ENCODE measurements at places on chromosomes 16 and 17.

DNA sequence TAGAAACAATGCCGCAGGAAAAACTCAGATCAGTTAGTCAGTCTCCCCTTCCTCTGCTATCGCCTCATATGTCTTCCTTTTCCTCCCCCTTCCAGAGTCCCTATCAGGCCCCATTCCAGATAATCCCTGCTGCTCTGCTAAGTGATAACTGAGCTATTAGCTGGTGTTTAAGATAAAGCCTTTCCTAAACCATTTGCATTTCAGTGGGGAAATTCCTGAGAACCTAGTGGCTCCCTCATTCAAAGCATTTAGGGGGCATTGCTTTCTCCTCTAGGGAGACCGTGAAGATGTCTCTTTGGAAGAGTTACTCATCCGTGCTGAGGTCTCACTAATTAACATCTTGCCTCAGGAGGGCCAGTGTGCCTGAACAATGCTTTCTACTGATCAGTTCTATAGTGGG, 401.6 kb downstream of the NPIPA7 start:
- DNase-seq: no peak

DNA sequence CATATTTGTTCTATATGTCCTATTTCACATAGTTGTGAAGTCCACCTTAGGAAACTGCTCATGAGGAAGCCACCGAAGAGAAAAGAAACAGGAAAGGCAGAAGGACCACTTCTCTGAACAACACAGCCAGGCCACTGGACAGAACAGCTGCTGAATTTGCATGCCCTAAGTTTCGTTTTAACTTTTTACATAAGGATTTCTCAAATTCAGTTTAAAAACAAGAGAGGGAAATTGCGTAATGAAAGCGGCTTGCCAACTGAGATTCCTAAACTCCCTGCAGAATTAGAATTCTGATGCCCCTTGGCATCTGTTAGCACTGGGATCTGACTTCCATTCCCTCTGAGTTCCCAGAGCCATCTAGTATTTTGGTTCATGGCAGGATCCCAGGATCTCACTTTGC, 5.0 kb upstream of the CCL8 start:
- no peak for DNase-seq

DNA sequence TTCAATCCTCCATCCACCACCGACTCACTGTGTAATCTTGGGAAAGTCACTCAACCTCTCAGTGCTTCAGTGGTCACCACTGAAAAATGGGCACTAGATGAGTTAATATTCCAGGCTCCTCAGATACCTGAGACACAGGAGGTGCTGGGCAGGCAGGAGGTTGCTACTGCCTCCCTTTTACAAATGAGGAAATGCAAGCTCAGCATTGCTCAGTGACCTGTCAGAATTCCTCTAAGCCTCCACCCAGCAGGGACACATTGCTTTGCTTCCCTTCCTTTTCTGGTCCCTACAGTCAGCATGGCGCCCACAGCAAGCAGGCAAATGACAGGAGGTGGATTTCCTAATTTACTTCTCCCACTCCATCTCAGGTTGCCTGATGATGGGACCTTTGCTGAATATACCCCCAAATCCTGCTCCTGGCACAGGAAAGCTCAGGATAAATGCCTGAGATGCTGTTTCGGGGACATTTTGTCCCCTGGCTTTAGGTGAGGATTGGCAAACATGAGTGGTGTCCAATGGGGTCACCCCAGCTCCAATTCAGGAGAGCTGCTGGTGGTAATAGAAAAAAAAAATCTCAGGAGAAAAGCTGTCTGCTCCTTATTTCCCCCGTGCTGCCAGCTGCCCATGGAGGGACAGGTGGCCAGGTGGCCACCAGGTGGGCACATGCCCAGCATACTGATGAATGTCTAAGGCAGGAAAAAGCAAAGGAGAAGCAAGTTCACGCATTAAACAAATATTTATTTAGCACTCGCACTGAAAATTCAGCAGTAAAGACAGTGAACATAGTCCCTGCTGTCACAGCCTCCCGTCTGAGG, 5.0 kb upstream of the KRT13 start:
- no peak for DNase-seq

- DNase-seq: no peak
Measured at GRCh38 chr17:55492781-55493341, 18.4 kb downstream of the SMIM36 start.

DNA sequence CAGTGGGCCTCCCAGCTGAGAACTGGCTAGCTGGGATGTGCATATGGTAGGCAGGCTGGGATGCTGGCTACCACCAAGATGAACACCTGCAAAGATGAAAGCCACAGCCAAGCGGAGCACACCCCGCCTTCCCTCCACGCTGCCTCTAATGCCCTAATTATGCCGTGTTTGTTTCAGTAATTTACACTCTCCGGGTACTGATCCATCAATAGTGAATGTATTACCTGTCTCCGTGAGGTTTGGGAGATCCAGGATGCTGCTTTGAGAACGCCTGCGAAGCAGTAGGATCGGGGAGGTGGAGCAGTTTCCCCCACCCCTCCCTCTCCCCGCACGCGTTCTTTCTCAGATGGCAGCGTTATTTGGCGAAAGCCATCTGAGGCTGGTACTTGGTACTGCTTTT, 28.9 kb upstream of the GSE1 start:
- no peak for DNase-seq

Data from Kasumi-1 (cell line).